Right cardiac atrium (tissue), 5 donors: ENCODE measurements at places on chromosomes 5 and 9. TPM values are rescaled to one million over a fixed set of nuclear protein-coding genes. Genes with fewer than 3 reads are reported as not detected.

Gene CTXN3
- not detected for total RNA-seq

Gene AGXT2
- not detected for total RNA-seq

- DNase-seq: no peak
Observed at GRCh38 chr9:546235-546634, 295.3 kb upstream of the DMRT1 start.

DNA sequence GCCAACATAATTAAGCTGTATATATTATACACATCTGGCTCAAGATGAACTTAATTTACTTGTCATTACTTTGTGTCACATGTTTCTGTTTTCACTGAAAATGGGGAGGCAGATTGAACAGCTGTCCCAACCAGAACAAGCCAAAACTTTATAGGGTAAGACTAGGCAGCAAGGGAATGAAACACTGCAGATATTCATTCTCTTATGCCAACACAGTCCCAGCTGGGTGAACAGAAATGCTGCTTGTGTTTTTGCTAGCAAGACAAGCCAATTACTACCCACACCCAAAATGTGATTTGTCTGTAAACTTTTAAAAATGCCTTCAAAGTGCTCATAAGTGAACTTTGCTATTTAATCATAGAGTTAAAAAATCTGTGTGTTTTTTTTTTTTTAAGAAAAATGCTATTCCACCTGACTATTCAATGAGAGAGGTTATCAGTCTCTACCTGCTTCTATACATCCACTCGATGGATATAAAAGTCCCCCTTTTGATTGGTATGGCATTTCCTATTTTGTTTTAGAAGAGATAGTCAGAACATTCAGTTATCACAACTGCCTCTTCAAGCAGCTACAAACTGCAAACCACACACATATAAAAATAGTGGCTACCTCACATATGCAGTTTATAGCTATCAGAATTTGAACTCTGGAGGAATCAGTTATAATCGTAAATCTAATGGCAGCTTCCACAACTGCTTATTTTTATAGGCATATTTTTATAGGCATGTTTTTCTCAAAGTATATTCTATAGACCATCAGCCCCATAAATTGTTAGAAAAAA is 91.9 kb upstream of the PPP1R2B start:
- DNase-seq: no peak

GRCh38 chr9:124789531-124789930 is 12.6 kb downstream of the OLFML2A start:
- no peak for DNase-seq

DNA sequence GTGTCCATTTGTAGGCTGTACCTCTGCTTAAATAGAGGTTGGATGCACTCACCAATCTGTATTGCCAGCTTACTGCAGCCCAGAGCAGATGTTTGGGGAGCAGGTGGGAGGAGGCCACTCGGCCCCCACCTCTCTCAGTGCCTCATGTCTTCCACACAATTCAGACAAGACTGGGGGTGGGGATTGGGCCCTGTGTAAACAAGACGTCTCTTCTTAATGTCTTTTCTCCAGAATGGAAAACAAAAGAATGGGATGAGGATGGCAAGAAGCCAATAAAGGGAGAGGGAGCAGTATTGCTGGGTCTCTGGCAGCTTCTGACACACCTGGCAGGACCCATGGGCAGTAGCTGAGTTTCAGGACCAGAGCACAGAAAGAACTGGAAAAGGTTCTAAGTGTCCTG is 64.9 kb downstream of the SIL1 start:
- no peak for DNase-seq

GRCh38 chr5:140549237-140550144 is 2.0 kb downstream of the EIF4EBP3 start:
- no peak for DNase-seq

Gene LECT2
- total RNA-seq: not detected

DNA sequence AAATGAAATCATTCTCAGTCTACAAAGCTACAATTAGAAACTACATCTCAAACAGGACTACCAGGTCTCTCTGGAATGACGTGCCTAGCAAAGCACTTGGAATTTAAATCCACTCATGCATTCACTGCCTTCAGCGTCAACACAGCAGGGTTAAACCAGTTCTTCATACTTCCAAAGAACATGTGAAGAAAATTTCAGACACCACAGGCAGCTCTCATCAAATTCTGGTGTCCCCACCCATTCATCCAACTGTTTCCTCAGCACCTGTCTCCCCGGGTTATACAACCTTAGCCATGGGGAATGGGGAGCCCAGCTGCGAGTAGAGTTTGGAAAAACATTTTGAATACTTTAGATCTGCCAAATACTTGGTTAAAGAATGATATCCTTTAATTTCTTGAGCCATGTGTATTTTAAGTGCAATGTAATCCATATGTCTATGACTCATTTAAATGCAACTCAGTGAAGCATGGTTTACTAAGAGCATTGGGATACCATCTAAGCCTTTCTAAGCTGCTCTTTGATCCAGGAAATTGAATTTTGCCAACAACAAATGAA is 17.5 kb downstream of the ADAM19 start:
- no peak for DNase-seq

DNA sequence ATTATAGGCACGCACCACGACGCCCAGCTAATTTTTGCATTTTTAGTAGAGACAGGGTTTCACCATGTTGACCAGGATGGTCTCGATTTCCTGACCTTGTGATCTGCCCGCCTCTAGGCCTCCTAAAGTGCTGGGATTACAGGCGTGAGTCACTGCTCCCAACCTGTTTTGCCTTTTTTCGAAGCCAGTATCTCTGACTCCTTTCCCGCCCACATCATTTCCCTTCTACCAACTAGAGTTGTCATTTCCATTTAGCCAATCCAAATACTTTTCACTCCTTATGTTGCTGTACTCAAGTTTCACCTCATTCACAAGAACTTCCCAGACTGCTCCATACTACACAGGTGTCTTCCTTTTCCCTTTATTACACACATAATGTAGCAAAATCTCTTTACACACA is 502.6 kb upstream of the CDH6 start:
- DNase-seq: no peak

- DNase-seq: no peak
Observed at GRCh38 chr5:39364367-39364766, at the start of gene C9. Gene C9 (minus strand): TSS chr5:39364495. CDS start chr5:39364464, 31 bp downstream.

Gene MCTP1
- total RNA-seq: 5.0 TPM

Gene LHX3
- not detected for total RNA-seq

Gene TRIM7
- total RNA-seq: 3.8 TPM

Gene TMEM232
- total RNA-seq: 3.3 TPM

DNA sequence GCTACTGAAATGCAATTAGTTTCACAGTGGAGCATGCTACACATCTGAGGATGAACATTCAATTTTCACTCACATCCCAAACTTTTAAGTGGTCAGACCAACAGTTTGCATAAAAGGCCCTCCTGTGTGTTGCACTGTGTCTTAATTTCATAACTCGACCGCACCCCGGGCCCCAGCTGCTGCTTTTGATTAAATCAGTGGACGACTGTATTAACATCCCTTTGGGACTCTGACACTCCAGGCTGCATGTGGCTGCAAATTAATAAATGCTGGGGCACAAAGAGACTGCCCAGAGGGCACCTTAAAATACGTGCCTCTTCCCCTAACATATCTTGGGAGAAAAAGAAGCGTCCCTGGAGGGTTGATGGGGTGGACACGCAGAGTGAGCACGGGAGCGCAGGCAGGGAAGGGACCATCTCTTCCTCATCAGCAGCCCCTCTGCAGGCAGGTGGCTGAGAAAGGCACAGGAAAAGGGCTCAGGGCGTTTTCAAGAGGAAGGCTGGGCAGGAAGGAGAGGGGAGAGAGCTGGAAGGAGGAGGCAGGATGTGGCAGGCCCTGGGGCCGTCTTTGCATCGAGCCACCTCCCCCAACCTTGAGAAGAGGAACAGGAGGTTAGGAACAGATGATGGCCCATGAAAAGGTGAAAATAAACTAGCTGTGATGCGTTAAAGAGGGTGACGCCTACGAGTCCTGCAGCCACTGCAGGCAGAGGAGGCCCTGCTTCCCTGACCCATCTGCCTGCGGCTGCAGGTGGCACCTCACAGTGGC is 18.6 kb downstream of the MED10 start:
- DNase-seq: no peak

GRCh38 chr5:53031695-53032096 is 42.5 kb downstream of the ITGA2 start:
- no peak for DNase-seq

Gene DDX4
- total RNA-seq: not detected

Gene PTGS1
- total RNA-seq: 28.6 TPM

Gene HAVCR2
- 5.2 TPM for total RNA-seq

Gene F2RL1
- 2.4 TPM for total RNA-seq

- DNase-seq: no peak
Observed at GRCh38 chr9:114588651-114589526, 1.3 kb downstream of the ATP6V1G1 start.

DNA sequence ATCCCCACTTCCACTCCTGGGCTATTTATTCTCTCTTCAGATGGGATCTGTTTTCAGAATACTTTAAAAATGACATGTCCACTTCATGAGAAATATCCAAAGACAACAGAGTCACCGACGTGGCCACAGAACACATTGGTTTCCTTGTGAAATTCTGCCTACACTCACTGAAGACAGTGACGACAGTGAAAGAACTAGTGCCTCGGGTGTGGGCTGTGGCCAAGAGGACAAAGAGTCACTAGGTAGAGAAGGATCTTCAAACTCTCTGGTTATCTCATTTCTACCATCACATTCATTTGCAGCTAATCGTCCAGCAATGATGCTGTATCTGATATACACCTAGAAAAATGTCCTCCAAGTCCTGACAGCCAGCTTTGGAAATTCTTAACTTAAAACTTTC is 59.1 kb downstream of the HABP4 start:
- no peak for DNase-seq

DNA sequence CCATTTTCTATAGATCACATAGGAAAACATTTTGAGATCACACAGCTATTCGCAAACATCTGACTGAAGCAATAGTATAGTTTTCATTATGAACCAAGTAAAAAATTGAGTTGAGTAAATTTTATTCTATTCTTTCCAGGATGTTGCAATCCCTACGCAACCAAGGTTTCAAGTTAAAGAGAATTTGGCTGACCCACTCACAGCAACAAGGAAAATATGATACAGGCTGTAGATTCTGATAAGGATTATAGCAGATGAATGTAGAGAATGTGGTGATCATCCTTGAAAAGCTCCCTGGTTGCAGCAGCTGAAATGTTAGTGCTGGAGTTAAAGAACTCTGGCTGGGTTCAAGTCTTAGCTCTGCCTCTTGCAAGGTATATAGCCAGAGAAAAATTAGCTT is 4.7 kb downstream of the ABCA1 start:
- DNase-seq: no peak

- no peak for DNase-seq
Observed at GRCh38 chr5:74272024-74272775, 368.3 kb downstream of the ENC1 start.

DNA sequence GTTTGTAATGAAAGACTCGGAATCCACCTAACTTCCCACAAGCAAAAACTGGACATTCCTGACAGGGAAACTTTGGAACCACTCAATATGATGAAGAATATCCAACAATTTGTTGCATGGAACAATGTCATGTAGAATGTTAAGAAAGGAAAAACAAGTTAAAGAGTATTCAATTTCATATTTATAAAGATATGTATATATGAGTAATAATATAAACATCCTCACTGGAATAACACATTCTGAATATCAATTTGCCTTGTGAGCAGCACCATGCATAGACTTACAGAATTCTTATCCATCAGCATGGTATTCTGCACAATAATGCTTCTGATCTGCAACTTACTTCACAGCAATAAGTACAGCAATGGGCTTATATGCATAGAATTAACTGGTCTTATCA is 650.3 kb downstream of the SEMA5A start:
- DNase-seq: no peak

Gene LHX2
- not detected for total RNA-seq

GRCh38 chr5:129177451-129177850 is 82.9 kb downstream of the ISOC1 start:
- DNase-seq: no peak

DNA sequence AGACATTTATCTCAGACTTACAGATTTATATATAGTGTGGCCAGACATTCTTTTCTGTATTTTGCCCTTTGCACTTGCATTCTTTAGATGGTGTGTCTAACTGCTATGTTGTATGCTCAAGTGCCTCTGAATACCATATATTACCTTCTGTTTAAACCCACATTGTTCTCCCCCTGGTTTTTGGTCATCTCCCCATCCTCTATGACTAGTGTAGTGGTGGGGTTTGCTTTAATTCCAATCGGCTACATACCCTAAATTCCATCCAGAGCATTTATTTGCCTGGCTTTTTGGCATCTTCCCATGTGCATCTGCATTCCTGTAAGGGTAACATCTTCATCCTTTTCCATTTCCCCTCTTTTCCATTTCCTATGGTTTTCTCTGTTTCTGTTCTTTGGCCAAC is 271.0 kb upstream of the SLC30A5 start:
- no peak for DNase-seq

DNA sequence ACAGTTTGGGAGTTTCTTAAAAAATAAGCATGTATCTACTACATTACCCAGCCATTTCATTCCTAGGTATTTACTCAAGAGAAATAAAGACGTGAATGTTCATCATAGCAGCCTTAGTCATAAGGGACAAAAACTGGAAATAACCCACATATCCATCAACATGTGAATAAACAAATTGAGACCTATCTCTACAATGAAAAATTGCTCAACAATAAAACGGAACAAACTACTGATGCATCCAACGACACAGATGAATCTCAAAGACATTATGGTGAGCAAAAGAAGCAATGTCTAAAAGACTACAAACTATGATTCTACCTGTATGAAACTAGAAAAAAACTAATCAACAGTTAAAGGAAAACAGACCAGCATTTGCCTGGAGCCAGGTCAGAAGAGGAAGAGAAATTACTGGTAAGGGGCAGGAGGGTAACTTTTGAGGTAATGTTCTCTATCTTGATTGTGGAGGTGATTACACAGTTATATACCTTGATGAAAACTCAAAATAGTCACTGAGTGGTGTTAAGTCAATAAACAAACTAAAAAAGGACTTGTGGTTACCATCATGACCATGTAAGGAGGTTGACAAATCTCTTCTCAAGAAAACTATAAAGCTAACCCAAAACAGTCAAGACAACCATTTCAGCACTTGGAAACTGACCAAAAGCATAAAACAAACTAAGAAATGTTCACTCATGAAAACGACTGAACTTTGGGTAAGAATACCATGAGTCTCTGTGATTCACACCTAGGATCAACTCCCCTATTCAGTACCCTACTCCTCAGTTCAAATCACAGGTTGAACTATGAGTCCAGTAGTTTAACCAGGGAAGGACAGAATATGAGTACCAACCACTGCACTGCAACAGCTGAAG is 10.4 kb downstream of the UIMC1 start:
- DNase-seq: no peak

Gene ZNF879
- 4.1 TPM for total RNA-seq
